ENCODE measurements at places on chromosomes 12 and 14. TPM values are rescaled to one million over a fixed set of nuclear protein-coding genes. Genes with fewer than 3 reads are reported as not detected.

The RND1 gene
- total RNA-seq = 0.96 TPM

The LGR5 gene
- not detected for total RNA-seq

The ZCRB1 gene
- total RNA-seq = 59.6 TPM

The DUSP16 gene
- total RNA-seq = 11.1 TPM

The ZNF891 gene
- total RNA-seq = 1.3 TPM

The SLC35F4 gene
- total RNA-seq = not detected

The SAMD15 gene
- total RNA-seq = not detected

The KRT73 gene
- not detected for total RNA-seq

The SCN8A gene
- total RNA-seq = 0.58 TPM

The UBR7 gene
- 20.0 TPM for total RNA-seq

The LRP6 gene
- total RNA-seq = 23.9 TPM

The ADCY4 gene
- total RNA-seq = 36.8 TPM

The ACOT4 gene
- 0.57 TPM for total RNA-seq

The TAS2R46 gene
- total RNA-seq = 0.53 TPM

The ZDHHC22 gene
- not detected for total RNA-seq

The P2RX2 gene
- total RNA-seq = not detected

The CLEC2D gene
- 13.5 TPM for total RNA-seq

The ACOT2 gene
- 100 TPM for total RNA-seq

The BBOF1 gene
- 5.3 TPM for total RNA-seq

The EIF2S3B gene
- total RNA-seq = 1.3 TPM

The TIMM9 gene
- total RNA-seq = 25.5 TPM

The CARMIL3 gene
- total RNA-seq = 0.18 TPM

The KRT85 gene
- not detected for total RNA-seq

The IRAK4 gene
- 8.7 TPM for total RNA-seq

The REM2 gene
- not detected for total RNA-seq

The NGB gene
- total RNA-seq = not detected

The INSM2 gene
- total RNA-seq = not detected

The CLEC7A gene
- 11.7 TPM for total RNA-seq

The TAS2R8 gene
- total RNA-seq = not detected

The KRT2 gene
- total RNA-seq = not detected

The GALNT8 gene
- total RNA-seq = 10.3 TPM

The OTX2 gene
- total RNA-seq = not detected

The CRIP1 gene
- total RNA-seq = 180 TPM

Measured in right cardiac atrium (tissue), 5 donors.